IMR-90 (cell line): ENCODE measurements at places on chromosomes 16 and 17. TPM values are rescaled to one million over a fixed set of nuclear protein-coding genes. Genes with fewer than 3 reads are reported as not detected.

ADAD2 gene
- not detected in 2 replicates for total RNA-seq

NPIPB2 gene
- total RNA-seq, result 1.4 and 2.2 TPM in 2 replicates

SEPTIN1 gene
- total RNA-seq, result not detected in 2 replicates

ETV4 gene
- 3.3 and 4.3 TPM in 2 replicates for total RNA-seq

KRTAP1-1 gene
- 0.83 and 0.90 TPM in 2 replicates for total RNA-seq

ASPA gene
- not detected in 2 replicates for total RNA-seq
